ENCODE measurements at places on chromosomes 4 and X.

GRCh38 chr4:7807351-7807921, 132.2 kb downstream of the AFAP1 start:
- peaks cover 79% of the 10 kb centered on the region for H3K4me1 ChIP-seq
- peak overlapping the region; percentile 88 for H3K27ac ChIP-seq
- H3K36me3 ChIP-seq: peaks cover 17% of the 10 kb centered on the region
- DNase-seq: no peak

GRCh38 chr4:155703486-155704247, 37.0 kb downstream of the GUCY1A1 start:
- no peak overlapping the region for H3K27ac ChIP-seq
- DNase-seq: no peak
- H3K4me3 ChIP-seq: no peak overlapping the region
- no peaks in the 10 kb centered on the region for H3K4me1 ChIP-seq
- H3K27me3 ChIP-seq: no peaks in the 10 kb centered on the region

- H3K27me3 ChIP-seq: peaks cover 5% of the 10 kb centered on the region
- H3K4me1 ChIP-seq: no peaks in the 10 kb centered on the region
- H3K27ac ChIP-seq: no peak overlapping the region
- H3K36me3 ChIP-seq: no peaks in the 10 kb centered on the region
These were observed 2.8 kb upstream of the TIFA start for GRCh38 chr4:112288455-112288854.

- no peak for DNase-seq
- no peaks in the 10 kb centered on the region for H3K36me3 ChIP-seq
- no peaks in the 10 kb centered on the region for H3K27me3 ChIP-seq
These were observed 32.7 kb downstream of the RBMX start for GRCh38 chrX:136847874-136848273.

DNA sequence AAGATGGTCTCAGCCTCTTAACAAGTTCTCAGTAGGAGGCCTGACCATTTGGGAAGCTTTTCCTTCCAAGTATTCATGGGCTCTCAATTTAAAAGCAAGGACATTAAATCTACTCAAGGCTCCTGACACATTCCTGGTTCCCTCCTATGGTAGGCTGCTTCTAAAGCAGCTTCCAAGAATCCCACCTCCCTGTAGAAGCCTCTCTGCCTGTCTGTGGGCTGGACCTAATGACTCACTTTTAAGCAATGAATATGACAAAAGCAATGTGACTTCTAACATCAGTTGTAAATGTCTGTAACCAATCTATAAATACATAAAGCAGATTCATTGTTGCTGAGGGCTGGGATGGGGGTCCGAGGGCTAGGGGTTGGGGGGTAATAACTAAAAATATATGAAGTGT, 99.5 kb upstream of the FAM9B start:
- no peak overlapping the region for H3K4me3 ChIP-seq
- no peaks in the 10 kb centered on the region for H3K36me3 ChIP-seq
- no peaks in the 10 kb centered on the region for H3K27me3 ChIP-seq
- no peak overlapping the region for H3K27ac ChIP-seq
- DNase-seq: no peak

GRCh38 chr4:41611881-41612871, 74.2 kb downstream of the LIMCH1 start:
- H3K27ac ChIP-seq: no peak overlapping the region
- no peak overlapping the region for H3K4me3 ChIP-seq
- no peak for DNase-seq
- H3K36me3 ChIP-seq: no peaks in the 10 kb centered on the region
- peaks cover 1% of the 10 kb centered on the region for H3K27me3 ChIP-seq
- H3K4me1 ChIP-seq: peaks cover 5% of the 10 kb centered on the region

DNA sequence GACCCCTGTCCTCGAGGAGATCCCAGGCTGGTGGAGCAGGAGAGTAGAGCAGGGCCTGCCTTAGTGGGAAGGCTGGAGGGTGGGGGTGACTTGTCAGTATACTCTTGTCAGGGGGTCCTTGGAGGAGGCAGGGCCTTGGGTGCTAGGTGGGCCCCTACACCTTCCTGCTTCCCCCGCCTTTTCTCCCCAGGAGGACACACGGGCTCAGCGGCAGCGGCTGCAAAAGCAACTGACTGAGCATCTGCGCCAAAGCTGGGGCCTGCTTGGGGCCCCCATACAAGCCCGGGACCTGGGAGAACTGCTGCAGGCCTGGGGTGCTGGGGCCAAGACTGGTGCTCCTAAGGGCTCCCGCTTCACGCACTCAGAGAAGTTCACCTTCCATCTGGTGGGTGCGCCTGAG, 11.3 kb downstream of the CCDC22 start:
- no peaks in the 10 kb centered on the region for H3K4me1 ChIP-seq
- H3K27me3 ChIP-seq: peaks cover 3% of the 10 kb centered on the region
- no peak overlapping the region for H3K27ac ChIP-seq
- H3K36me3 ChIP-seq: no peaks in the 10 kb centered on the region

- no peaks in the 10 kb centered on the region for H3K36me3 ChIP-seq
- no peak overlapping the region for H3K27ac ChIP-seq
- no peak for DNase-seq
- H3K27me3 ChIP-seq: no peaks in the 10 kb centered on the region
- peaks cover 21% of the 10 kb centered on the region for H3K4me1 ChIP-seq
- H3K4me3 ChIP-seq: no peak overlapping the region
These were observed 4.5 kb downstream of the CHRDL1 start for GRCh38 chrX:110791071-110791470.

DNA sequence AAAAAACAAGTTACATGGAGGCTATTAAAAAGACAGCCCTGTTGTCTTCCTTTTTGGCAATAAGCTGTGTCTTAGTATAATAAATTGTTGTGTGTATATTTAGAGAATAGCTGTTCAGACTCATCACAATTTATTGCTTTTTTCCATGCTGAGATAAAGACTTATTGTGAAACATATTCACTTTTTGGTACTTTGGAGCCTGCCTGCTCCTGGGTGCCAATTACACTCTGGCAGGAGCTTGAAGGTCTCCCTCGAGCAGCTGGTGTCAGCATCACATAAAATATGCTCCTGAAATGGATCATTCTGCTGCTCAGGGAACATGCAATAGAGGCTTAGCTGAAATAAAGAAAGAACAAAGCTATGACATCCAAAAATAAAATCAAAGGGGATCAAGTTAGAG, 211.6 kb upstream of the DKK2 start:
- H3K27me3 ChIP-seq: no peaks in the 10 kb centered on the region
- peaks cover 13% of the 10 kb centered on the region for H3K4me1 ChIP-seq
- H3K4me3 ChIP-seq: no peak overlapping the region
- no peak overlapping the region for H3K27ac ChIP-seq
